IMR-90 (cell line): ENCODE measurements at places on chromosomes 13 and 19.

DNA sequence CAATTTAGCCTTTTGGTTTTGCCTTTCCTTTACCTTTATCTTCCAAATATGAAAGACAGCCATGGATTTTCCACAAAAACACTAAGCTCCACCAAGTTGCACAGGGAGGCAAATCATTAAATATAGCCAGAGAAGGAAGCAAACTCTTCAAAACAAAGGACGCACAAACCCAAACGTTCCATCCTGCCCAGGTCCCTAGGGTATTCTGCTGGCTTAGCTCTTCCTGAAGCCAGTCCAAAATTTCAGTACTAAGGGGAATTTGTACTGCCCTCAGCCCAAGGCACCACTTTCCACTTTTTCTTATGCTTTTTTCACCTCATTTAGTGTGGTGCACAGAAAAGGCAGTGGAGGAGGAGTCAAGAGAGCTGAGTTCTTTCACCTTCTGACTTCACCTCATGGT lies 169.9 kb downstream of the FLT1 start:
- no peak for DNase-seq
- H3K4me3 ChIP-seq, result no peak overlapping the region
- H3K4me1 ChIP-seq, result peaks cover 13% of the 10 kb centered on the region
- no peaks in the 10 kb centered on the region for H3K27me3 ChIP-seq
- H3K27ac ChIP-seq, result no peak overlapping the region
- H3K36me3 ChIP-seq, result no peaks in the 10 kb centered on the region

GRCh38 chr19:9406798-9407352 lies 28.5 kb downstream of the ZNF266 start:
- peaks cover 4% of the 10 kb centered on the region; the same call in 1 of the 2 replicates for H3K36me3 ChIP-seq
- DNase-seq, result peak; percentile 92
- no peaks in the 10 kb centered on the region for H3K27me3 ChIP-seq
- peak overlapping the region; percentile 86 for H3K4me3 ChIP-seq
- peak overlapping the region; percentile 46 for H3K27ac ChIP-seq

- H3K27ac ChIP-seq, result no peak overlapping the region
- DNase-seq, result no peak
- H3K4me1 ChIP-seq, result peaks cover 1% of the 10 kb centered on the region; the same call in 1 of the 2 replicates
- no peaks in the 10 kb centered on the region for H3K27me3 ChIP-seq
Measured at GRCh38 chr19:5925830-5926427, 11.9 kb downstream of the CAPS start.

GRCh38 chr13:48156466-48156865 lies 61.6 kb upstream of the MED4 start:
- no peak overlapping the region for H3K4me3 ChIP-seq
- H3K27me3 ChIP-seq, result no peaks in the 10 kb centered on the region
- no peaks in the 10 kb centered on the region for H3K4me1 ChIP-seq
- no peak overlapping the region for H3K27ac ChIP-seq
- DNase-seq, result no peak
- H3K36me3 ChIP-seq, result no peaks in the 10 kb centered on the region

DNA sequence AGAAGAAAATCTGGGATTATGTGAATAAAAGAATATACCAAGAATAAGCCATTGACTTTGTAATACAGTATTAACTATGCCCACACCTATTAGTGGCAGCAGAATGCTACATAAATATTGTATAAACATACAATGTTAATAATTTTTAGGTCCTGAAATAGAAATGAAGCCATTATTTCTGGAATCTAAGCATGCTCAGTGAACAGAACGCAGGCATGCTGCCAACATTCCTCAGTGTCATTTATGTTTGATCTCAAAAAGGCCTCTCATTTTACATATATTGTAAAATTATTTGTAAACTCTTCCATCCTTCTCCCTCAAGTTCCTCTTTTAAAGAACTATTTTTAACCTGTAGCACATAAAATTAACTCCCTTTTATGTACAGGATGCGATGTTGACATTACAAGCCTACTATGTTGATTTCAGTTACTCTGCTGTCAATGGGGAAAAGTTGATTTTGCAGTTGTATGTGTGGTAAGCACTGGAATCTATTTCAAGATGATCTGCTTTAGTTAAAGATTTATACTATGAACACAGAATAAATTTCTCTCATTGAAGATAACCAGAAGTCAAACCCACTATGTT lies 118.8 kb downstream of the VWA8 start:
- no peak overlapping the region for H3K4me3 ChIP-seq
- H3K4me1 ChIP-seq, result no peaks in the 10 kb centered on the region
- peak; percentile 38 for DNase-seq
- H3K27ac ChIP-seq, result no peak overlapping the region

DNA sequence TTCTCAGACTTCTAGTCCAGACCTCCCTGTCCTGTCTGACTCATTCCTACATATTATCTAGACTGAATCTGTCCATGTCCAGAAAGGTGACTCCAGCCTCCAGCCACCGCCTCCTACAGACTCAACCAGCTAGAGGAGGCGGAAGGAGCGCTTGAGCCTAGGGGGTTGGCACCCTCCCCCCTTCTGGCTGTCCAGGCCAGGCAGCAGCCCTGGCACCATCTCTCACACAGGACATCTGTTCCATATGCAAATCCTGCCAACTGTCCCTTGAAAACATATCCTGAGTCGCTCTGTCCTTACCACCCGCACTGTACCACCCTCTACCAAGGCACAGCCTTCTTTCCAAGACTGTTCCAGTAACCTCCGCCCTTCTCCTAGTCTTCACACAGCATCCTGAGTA lies 150.7 kb upstream of the WASF3 start:
- no peak overlapping the region for H3K27ac ChIP-seq
- H3K27me3 ChIP-seq, result no peaks in the 10 kb centered on the region
- no peak overlapping the region for H3K4me3 ChIP-seq
- no peaks in the 10 kb centered on the region for H3K4me1 ChIP-seq

DNA sequence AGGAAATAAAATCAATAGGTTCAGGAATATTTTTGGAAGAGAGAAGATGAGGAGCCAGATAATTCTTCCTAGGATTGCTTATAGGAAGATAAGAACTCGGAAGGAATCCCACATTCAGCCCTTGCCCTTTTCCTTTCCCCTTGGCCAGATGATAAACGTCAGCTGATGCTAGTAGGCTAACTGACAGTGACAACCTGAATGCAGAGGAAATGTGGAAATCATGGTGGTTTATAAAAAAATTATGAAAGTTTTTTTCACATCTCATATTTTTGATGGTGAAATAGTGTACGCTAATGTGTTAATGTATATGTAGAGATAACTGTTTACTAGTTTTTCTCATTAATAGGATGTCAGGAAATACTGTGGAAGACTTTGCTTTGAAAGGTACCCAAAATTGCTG lies 56.9 kb downstream of the EDNRB start:
- no peaks in the 10 kb centered on the region for H3K27me3 ChIP-seq
- H3K4me3 ChIP-seq, result no peak overlapping the region
- no peaks in the 10 kb centered on the region for H3K36me3 ChIP-seq

- no peaks in the 10 kb centered on the region for H3K27me3 ChIP-seq
- H3K4me1 ChIP-seq, result peaks cover 18% of the 10 kb centered on the region
- H3K36me3 ChIP-seq, result no peaks in the 10 kb centered on the region
- no peak for DNase-seq
- H3K27ac ChIP-seq, result no peak overlapping the region
- no peak overlapping the region for H3K4me3 ChIP-seq
Measured at GRCh38 chr19:45640849-45641273, 1.7 kb upstream of the EML2 start.

DNA sequence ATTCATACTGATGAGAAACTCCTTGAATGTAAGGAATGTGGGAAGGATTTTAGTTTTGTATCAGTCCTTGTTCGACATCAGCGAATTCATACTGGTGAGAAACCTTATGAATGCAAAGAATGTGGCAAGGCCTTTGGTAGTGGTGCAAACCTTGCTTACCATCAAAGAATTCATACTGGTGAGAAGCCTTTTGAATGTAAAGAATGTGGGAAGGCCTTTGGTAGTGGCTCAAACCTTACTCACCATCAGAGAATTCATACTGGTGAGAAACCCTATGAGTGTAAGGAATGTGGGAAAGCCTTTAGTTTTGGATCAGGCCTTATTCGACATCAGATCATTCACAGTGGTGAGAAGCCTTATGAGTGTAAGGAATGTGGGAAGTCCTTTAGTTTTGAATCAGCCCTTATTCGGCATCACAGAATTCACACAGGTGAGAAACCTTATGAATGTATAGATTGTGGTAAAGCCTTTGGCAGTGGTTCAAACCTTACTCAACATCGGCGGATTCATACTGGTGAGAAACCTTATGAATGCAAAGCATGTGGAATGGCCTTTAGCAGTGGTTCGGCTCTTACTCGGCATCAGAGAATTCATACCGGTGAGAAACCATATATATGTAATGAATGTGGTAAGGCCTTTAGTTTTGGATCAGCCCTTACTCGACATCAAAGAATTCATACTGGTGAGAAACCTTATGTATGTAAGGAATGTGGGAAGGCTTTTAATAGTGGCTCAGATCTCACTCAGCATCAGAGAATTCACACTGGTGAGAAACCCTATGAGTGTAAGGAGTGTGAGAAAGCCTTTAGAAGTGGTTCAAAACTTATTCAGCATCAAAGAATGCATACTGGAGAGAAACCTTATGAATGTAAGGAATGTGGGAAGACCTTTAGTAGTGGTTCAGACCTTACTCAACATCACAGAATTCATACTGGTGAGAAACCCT lies 26.6 kb downstream of the ZNF345 start:
- DNase-seq, result no peak
- H3K36me3 ChIP-seq, result peaks cover 12% of the 10 kb centered on the region
- no peaks in the 10 kb centered on the region for H3K27me3 ChIP-seq
- H3K27ac ChIP-seq, result no peak overlapping the region
- no peak overlapping the region for H3K4me3 ChIP-seq
- no peaks in the 10 kb centered on the region for H3K4me1 ChIP-seq

DNA sequence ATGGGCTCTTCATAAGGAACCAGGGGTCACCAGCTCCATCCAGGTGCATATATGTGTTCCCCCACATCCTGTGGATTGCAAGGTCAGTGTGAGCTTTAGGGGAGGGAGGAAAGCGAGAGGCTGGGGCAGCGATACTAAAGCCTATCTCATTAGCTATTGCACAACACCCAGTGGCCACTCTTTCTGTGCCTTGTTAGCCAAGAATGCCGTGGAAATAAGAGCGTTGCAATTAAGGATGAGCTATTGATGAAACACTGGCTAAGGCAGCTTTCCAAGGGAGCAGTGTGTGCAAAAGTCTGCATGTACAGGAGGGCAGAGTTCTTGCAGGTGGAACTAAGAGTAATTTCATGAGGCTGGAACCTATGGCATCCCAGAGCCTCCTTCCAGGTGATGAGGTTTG lies 17.6 kb downstream of the TNFSF11 start:
- DNase-seq, result no peak
- H3K4me3 ChIP-seq, result no peak overlapping the region
- H3K36me3 ChIP-seq, result no peaks in the 10 kb centered on the region
- no peak overlapping the region for H3K27ac ChIP-seq
- H3K4me1 ChIP-seq, result no peaks in the 10 kb centered on the region

- peaks cover 35% of the 10 kb centered on the region for H3K36me3 ChIP-seq
- peak overlapping the region; percentile 89 for H3K4me3 ChIP-seq
- DNase-seq, result peak; percentile 67
Measured at GRCh38 chr19:41219924-41220567, 1.0 kb downstream of the AXL start.

DNA sequence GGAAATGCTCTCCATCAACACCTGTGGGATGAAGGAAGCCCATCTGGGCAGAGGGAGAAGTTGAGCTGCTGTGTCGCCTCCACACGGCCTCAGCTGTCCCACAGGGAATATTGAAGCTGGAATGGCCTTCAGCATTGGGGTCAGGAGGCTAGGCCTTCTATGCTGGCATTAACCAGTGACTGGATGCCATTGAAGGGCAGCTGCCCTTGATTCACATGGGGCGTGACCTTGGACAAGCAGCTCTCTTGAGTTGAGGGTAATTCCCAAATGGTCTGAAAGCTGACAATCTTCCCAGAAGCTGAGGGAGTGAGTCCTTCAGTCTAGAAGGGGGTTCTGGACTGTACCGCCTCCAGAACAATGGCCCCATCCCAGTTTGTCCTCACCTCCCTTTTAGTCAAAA lies 6.7 kb downstream of the BCL3 start:
- peaks cover 61% of the 10 kb centered on the region for H3K36me3 ChIP-seq
- H3K4me3 ChIP-seq, result no peak overlapping the region
- peaks cover 57% of the 10 kb centered on the region for H3K4me1 ChIP-seq
- H3K27ac ChIP-seq, result peak overlapping the region; percentile 73
- H3K27me3 ChIP-seq, result no peaks in the 10 kb centered on the region

DNA sequence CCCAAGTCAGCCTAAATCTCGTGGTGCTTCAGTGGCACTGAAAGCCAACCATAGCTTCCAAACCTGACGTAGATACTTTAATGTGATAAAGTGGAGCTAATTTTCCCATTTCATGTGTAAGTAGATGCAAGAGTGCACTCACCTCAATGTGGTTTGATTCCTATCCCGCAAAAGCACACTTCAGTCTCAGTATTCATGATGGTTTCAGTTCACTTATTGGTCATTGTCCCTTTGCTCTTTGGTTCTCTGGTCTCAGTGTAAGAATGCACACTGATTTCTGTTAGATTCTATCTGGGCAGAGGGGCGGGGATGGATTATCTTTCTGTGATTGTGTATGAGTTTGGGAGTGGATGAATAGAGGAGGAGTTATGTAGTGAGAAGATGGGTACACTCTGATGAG lies 340.6 kb downstream of the KCNRG start:
- peaks cover 16% of the 10 kb centered on the region for H3K4me1 ChIP-seq
- DNase-seq, result no peak
- no peak overlapping the region for H3K4me3 ChIP-seq
- H3K27ac ChIP-seq, result no peak overlapping the region

- H3K4me3 ChIP-seq, result no peak overlapping the region
- H3K36me3 ChIP-seq, result no peaks in the 10 kb centered on the region
- peaks cover 7% of the 10 kb centered on the region; the same call in 1 of the 2 replicates for H3K27me3 ChIP-seq
Measured at GRCh38 chr19:33212436-33213172, 13.0 kb downstream of the SLC7A10 start.

- H3K27ac ChIP-seq, result no peak overlapping the region
- H3K27me3 ChIP-seq, result peaks cover 8% of the 10 kb centered on the region; the same call in 1 of the 2 replicates
- H3K36me3 ChIP-seq, result no peaks in the 10 kb centered on the region
- no peaks in the 10 kb centered on the region for H3K4me1 ChIP-seq
- H3K4me3 ChIP-seq, result no peak overlapping the region
- no peak for DNase-seq
Measured at GRCh38 chr19:33274663-33275558, 27.4 kb downstream of the CEBPA start.

DNA sequence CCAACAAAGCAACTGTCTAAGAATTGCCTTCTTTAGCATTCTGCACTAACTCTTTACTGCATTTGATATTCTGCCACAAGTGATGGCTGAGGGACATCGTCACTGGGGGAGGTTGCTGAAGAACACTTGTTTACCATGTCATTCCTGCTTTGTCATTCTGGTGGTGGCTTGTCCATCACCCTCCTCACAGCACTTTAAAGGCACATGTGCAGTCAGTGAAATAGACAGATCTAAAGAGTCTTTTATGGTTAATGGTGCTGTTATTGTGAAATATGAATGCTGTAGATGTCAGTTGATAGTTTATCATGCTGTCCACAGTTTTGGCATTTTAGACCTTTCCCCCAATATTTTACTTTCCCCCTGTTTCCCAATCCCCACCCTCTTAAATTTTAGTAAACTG lies 120.9 kb upstream of the TSC22D1 start:
- H3K27me3 ChIP-seq, result no peaks in the 10 kb centered on the region
- DNase-seq, result no peak
- H3K4me1 ChIP-seq, result no peaks in the 10 kb centered on the region
- no peak overlapping the region for H3K27ac ChIP-seq
- H3K4me3 ChIP-seq, result no peak overlapping the region
